ENCODE measurements at places on chromosomes 3 and 15. TPM values are rescaled to one million over a fixed set of nuclear protein-coding genes. Genes with fewer than 3 reads are reported as not detected.
A peak's percentile ranks its signal among the peaks of the same experiment; 100 is the strongest.

ARPIN gene
- 15.4 TPM for polyA plus RNA-seq

DNA sequence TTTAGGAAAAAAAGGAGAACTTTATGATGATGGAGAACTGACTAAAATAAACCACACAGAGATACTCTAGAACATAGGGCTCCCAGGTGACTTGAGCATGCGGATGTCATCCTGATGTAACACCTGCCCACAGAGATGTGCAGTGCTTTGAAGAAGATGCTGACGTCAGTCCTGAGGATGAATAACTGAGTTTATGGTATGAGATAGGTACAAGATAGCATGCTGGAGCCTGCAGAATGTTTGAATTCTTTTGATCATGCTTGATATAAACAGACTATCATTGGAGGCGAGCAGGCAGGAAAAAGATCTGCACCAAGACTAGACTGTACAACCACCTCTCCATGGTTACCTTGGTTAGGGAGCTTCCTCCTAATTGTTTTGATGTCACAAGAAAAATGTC, 12.4 kb downstream of the CCR4 start:
- no peak for DNase-seq

GRCh38 chr15:70962084-70962483, 69.5 kb downstream of the LRRC49 start:
- no peak for DNase-seq

PLA2G4D gene
- polyA plus RNA-seq: 0.13 TPM

DNA sequence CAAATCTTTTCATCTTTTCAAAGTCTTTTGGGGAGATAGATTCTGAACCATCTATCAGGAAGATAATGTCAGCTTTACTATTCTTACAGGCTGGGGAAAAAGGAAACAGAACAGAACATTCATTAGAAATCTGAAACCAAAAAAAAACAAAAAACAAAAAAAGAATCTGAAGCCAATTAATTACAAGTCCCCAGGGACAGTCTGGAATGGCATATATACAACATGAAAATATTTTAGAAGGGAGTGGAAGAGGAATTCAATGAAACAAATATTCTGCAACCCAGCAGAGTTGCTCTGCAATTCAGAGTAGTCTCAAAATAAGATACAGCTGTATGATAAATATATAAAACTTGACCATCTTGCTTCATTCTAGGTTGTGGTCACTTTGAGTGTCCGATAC, 41.7 kb upstream of the CAPN7 start:
- DNase-seq: no peak

MUSTN1 gene
- polyA plus RNA-seq: 97.7 TPM

DNA sequence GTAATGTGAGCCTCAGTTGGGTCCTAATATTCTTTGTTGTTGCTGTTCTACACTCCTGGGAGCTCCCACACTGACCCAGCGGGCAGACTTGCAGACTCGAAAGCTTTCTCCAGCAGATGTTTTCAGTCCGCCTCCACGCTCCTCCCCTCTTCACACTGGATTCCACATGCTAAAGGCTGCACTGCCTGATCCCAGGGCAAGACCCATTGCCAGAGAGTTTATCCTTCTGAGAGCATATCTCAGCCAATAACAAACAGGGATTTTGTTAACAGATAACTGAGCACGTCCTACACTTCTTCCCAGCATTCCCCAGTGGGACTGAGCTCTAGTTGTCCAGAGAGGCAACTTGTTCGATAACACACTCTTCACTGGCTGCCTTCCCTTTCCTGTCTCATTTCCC, 8.0 kb upstream of the COL6A6 start:
- peak; percentile 74 for DNase-seq

ZMYND10 gene
- 0.69 TPM for polyA plus RNA-seq

GRCh38 chr3:195907934-195908693, at the start of gene TNK2:
Gene TNK2 (minus strand): TSS chr3:195908551. CDS start chr3:195888588, 19,963 bp downstream.
- DNase-seq: no peak

SLC9C1 gene
- 1.3 TPM for polyA plus RNA-seq

- no peak for DNase-seq
Observed at GRCh38 chr3:23644099-23644498, 161.7 kb upstream of the UBE2E1 start.

LINGO1 gene
- not detected for polyA plus RNA-seq

DNA sequence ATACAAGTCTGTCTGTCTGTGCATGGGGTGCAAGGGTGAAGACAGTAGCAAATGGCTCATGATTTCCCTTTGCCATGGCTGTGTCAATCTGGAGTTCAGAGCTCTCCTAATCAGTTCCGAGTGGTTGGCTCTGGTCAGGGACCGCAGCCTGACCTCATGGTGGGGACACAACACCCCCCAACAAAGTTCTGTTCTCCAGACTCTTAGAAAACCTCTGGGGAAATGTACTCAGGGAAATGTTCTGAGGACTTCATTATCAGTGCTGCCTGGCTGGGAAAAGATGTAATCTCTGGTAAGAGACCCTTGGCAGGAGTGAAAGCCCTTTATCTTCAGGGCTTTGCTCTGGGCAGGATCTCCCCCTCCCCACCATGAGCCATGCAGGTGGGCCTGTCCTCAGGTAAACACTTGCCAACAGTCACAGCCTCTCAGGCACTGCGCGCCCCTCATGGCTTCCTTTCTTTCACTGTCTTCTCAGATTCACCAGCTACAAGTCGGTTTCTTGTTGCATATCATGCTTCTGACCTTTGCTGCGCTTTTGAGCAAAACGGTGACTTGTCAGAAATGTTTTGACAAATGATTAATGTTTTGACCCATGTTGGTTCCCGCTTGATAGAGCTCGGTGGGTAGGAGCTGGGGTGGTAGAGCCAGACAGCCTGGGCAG, 95.5 kb downstream of the ST6GAL1 start:
- DNase-seq: no peak

Data from muscle of arm (tissue), 14 donors.